ENCODE measurements at places on chromosomes 1 and 21.

GRCh38 chr1:17673329-17674072, 81.6 kb upstream of the ACTL8 start:
- peak; percentile 79 for DNase-seq

- DNase-seq, result no peak
Measured at GRCh38 chr1:232786845-232787455, 18.3 kb upstream of the MAP10 start.

GRCh38 chr1:21299780-21300395, 9.6 kb upstream of the ECE1 start:
- DNase-seq, result no peak

GRCh38 chr21:33871171-33871570, 44.4 kb downstream of the ATP5PO start:
- DNase-seq, result no peak

- DNase-seq, result no peak
Measured at GRCh38 chr1:63648689-63649088, 55.5 kb downstream of the PGM1 start.

- no peak for DNase-seq
Measured at GRCh38 chr1:22739648-22740385, 29.2 kb downstream of the EPHB2 start.

All from brain (organoid and tissue), 16 donors.